ENCODE measurements at places on chromosomes 16 and 17.

DNA sequence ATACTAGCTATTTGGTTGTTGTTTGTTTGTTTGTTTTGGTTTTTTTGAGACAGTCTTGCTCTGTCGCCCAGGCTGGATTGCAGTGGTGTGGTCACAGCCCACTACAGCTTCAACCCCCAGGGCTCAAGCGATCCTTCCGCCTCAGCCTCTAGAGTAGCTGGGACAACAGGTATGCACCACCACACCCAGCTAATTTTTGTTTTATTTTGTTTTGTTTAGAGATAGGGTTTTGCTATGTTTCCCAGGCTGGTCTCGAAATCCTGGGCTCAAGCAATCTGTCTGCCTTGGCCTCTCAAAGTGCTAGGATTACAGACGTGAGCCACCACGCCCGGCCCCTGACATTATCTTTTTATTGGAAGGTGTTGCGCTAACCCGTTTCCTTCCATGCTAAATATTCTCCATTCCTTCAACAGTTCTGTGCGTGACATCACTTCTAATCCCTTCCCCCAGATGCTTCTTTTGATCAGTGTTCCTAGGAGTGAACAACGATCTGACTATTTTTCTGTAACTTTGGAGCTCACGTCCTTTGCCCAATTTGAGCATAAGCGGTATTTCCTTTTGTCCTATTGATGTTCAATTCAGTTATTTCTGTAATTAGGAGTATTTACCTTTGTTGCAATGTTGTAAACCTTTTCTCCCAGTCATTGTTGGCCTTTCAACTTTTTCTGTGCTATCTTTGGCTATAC lies 30.2 kb upstream of the EMP2 start:
- no peak for DNase-seq

DNA sequence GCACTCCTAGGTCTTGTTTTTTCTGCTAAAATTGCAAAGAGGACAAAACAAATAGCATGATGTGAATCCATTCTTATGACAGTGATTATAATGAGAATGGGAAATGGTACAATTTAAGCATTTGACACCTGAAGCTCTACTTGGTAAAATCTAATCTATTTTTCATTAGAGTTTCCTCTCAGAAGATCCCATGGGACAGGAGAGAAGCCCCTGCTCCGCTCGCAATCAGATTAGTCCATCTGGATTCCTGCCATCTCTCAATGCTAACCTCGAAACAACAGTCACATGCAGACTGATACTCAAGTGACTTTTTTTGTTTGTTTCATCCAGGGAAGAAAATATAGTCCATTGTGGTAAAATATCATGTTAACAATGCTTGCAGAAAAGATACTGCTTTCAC lies 107.4 kb upstream of the TOM1L1 start:
- DNase-seq = no peak

DNA sequence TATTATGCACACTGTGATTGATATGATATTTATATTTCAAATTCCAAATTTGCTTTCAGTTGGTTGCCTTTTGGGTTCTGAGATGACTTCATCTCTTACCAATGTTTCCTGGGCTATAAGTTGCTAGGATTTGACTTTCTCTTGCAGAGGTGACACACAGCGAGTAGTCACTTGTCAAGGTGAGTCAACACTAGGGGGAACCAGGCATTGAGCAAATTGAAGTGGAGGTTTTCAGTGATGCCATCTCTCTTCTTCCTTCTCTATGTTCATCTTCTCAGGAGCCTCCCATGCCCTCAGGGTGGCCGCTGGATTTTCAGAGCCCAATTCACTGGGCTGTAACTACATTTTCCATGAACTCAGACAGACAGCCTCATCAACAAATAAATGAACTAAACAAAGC lies 6.0 kb upstream of the CPD start:
- DNase-seq = no peak

DNA sequence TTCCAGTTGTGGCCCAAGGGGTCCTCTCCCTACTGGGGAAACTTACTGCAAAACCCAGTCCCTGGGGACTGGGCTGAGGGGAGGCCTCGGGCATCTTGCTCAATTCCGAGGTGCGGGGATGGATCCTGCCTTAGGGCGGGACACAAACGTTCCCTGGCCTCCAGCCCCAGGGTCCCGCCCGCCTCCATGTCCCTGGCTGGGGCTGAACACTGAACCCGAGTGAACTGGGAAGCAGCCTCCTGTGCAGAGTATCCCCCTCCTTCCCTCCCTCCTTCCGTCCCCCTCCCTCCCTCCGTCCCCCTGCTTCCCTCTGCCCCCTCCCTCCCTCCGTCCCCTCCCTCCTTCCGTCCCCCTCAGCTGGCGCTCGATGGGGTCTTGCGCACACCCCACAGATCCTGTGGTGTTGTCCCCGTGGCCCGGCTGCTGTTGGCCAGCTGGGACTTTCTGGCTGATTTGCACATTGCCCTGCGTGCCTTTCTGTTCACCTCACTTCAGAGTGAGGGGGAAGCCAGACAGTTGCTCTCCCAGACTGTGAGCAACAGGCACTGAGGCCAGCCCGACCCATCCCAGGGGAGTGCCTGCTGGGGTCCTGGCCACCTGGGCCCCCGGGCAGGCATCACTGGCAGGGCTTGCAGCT lies 5.5 kb downstream of the TRAF7 start:
- DNase-seq = no peak

- DNase-seq = no peak
Measured at GRCh38 chr16:89072548-89073130, 21.0 kb upstream of the ACSF3 start.

DNA sequence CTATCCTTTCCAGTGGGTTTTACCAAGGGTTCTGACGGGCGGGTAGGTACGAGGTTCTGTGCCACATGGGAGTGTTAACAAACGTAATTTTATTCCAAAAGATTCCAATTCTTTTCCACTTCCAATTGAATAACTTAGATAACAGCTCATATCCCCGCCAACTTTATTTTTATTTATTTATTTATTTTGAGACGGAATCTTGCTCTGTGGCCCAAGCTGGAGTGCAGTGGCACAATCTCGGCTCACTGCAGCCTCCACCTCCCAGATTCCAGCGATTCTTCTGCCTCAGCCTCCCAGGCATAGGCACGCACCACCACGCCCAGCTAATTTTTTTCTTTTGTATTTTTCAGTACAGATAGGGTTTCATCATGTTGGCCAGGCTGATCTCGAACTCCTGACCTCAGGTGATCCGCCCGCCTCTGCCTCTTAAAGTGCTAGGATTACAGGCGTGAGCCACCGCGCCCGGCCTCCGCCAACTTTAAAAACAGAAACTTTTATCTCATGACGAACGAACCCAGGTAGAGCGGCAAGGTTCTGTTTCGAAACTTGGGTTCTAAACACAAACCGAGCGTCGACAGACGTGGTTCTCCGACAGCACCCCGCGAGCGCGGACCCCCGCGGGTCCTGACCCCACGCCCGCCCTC lies 613 bp downstream of the ECI1 start:
- peak; percentile 22 for DNase-seq

- DNase-seq = no peak
Measured at GRCh38 chr16:2471016-2471652, at the start of gene NTN3. NTN3 (plus strand) TSS chr16:2471297; CDS start chr16:2471702, 405 bp downstream.

- no peak for DNase-seq
Measured at GRCh38 chr17:62923258-62924150, 42.5 kb upstream of the TANC2 start.
